ENCODE measurements at places on chromosomes 13 and 19. TPM values are rescaled to one million over a fixed set of nuclear protein-coding genes. Genes with fewer than 3 reads are reported as not detected.

- DNase-seq, result no peak
Measured at GRCh38 chr19:8321986-8322637, 816 bp downstream of the RPS28 start.

GRCh38 chr13:27118428-27119054 is 53.1 kb downstream of the USP12 start:
- DNase-seq, result no peak

DNA sequence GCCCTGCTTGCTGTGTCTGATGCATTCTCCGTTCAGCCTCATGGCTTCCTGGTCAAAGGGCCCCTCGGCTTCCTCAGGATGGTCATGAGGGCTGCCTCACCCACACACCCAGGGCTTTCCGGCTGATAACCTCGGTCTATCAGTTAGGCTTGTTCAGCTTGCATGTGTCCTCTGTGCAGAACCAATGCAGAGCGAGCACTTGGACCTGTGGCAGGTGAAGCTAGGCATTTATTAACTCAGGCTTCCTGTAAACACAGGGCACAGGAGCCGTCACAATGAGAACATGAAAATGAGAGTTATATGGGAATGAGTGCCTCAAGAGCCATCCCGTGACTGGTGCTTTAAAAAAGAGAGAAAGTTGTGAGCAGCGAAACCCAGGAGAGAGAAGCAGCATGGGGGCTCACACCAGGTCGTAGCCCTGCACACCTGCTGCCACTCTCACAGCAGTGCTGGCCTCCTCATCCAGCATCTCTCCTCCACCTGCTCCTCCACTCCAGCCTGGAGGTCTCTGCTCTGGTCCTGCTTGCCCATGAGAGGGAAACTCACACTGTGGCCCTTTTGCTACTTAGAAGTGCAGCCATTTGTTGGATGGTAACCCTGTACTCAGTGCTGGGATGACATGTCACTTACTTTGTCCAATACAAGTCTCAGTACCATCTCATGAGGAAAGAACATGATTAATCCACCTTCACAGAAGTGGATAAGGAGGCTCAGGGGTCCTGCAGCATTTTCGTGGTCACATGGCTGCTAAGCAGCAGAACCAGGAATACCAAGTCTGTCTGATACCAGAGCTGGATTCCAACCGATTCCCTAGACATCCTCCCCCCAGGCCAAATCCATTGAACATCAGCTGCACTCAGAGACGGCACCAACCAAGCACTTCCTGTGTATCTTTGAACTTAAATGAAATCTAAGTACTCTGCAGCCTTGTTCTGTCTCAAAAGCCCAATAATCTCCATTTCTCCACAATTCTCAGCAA is 50.5 kb upstream of the IRS2 start:
- no peak for DNase-seq

- no peak for DNase-seq
Measured at GRCh38 chr19:1220976-1221903, 15.7 kb downstream of the STK11 start.

GRCh38 chr13:100334214-100334613 is 245.3 kb downstream of the PCCA start:
- DNase-seq, result no peak

- no peak for DNase-seq
Measured at GRCh38 chr13:76934671-76935070, 13.6 kb upstream of the ACOD1 start.

DNA sequence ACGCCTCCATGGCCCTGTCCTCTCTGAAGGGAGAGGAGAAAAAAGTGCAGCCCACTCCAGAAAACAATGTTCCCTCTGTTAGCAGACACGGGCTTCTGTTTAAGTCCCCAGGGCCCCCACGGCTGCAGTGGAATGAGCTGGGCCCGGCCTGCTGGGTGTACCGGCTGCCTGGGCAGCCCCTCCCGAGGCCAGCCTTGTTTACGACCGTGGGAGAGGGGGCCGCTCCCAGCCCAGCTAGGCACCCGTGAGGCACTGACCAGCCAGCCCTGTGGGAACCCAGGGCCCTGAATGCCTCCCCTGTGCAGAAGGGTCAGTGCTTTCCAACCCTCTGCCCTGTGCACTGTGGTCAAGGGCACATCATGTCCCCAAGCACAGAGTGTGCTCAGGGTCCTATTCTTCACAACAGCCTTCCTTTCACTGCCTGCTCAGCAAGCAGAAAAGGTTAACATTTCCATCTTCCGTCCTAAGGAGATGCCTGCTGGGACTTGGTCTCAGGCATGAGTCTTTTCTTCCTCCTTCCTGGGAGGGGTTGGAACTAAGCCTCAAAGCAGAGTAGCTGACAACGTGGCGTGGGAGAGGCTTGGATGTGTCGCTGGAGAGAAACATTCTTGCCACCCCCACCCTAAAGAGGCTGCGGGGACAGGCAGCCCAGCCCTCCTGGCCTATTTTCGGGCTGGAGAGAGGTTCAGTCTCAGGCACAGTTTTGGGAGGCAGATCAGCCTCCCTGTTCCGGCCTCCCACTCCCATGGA is 90.1 kb downstream of the RGCC start:
- no peak for DNase-seq

- DNase-seq, result no peak
Measured at GRCh38 chr13:101916108-101916774, 463.8 kb downstream of the ITGBL1 start.

DNA sequence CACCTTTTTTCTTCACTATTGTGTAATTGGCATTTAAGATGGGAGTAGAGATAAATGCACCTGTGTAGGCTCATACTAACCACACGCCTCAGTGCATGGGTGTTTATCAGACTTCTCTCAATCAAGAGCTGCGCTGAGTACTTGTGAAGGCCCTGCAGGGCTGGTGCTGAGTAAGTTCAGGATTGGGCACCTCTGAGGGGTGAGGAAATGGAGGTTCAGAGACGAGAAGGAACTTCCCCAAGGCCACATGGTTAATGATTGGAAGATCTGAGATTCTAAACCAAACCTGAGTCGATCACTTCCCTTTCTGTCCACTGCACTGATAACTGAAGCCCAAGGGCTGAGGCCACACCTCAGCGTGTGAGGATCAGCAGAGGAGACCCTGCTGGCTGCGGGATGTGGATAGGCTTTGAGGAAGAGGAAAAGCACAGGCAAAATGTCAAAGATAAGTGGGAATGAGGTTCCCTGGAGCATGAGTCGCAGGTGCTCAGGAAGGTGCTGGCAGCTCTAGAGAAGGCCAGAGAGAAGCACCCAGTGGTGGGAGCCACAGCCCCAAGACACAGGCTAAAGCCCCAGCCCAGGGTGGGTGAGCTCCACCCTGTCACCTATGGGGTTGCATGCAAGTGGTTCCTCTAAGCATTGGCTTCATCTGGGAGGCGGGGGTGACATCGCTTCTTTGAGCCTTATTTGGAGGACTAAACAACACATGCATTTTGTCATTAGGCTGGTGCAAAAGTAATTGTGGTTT is 32.3 kb upstream of the GJB6 start:
- DNase-seq, result no peak

GRCh38 chr19:37353968-37354367 is 16.9 kb upstream of the ZNF527 start:
- DNase-seq, result no peak

DNA sequence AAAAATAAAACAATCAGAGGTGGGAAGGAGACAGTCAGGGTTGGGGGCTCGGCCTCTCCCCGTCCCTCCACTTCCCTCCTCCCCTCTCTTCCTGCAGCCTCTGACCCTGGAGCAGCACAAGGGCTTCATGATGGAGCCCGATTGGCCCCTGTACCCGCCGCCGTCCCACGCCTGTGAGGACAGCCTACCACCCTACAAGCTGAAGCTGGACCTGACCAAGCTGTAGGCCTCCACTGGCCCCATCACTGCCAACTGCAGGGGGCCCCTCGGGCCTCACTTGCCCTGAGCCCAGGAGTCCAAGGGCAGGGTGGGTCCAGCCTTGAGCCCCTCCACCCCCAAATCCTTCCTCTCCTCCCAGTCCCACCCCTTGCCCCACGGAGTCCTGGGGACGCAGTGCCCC is 7.6 kb downstream of the TMEM59L start:
- DNase-seq, result no peak

DNA sequence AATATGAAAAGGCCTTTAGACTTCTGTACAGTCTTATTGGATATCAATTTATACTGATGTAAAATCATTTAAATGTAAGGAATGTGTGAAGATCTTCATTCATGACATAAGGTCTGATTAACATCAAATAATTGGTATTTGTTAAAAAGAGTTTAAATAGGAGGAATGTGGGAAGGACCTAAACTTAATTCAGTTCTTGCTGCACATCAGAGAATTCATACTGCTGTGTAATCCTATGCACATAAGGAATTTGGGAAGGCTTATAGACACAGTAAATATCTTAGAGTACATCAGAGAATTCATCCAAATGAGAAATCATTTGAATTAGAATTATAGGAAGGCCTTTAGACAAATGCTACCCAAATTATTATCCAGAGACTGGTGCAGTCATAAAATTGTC is 21.7 kb downstream of the ZNF283 start:
- DNase-seq, result no peak

- DNase-seq, result no peak
Measured at GRCh38 chr19:30160426-30160825, 211.8 kb upstream of the ZNF536 start.

DNA sequence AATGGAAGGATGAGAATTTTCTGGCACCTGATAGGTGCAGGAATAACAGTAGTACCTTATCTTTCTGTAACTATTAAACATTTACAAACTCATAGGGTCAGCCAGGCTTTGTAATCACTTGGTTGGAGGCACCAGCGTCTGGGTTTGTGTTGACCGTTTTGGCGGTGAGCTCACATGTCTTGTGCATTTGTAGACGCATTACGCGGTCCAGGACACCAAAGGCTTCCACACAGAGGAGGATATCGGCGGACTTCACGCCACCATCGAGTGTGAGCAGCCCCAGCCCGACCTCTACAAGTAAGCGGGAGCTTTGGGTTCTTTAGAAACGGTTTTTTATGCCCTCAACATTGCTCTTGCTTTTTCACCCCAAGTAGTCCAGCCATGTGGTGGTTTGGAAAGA is 129.3 kb downstream of the ATP11A start:
- DNase-seq, result no peak

DNA sequence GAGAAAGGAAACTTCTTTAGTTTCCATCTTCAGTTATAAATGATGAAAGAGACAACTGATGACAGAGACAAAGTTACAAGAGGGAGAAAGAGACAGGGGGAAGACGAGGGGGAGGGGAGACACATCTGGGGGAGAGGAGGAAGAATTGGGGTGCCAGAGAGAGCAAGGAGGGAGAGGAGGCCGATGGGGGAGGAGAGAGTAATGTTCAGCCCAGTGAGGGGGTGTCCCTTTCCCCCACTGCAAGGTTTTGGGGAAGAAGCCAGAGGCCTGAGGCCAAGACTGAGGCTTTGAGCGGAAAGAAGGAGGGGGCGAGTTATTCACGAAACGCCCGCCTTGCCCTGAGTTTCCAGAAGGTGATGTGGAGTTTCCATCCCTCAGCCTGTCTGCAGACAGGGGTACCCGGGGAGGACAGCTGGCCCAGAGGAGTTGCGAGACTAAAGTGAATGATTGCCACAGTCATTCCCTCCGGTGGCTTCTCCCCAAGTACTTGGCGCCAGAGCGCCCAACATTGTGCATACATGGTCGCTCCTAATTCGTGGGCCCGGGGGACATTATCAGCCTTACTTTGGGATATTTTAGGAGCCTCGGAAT is 558 bp upstream of the PPAN start:
- peak; percentile 80 for DNase-seq

GRCh38 chr13:105573136-105573535 is 962.3 kb downstream of the EFNB2 start:
- DNase-seq, result no peak

GRCh38 chr19:14118165-14119051 is 846 bp upstream of the PRKACA start:
- no peak for DNase-seq

GRCh38 chr19:366205-366783 is 21.7 kb upstream of the MIER2 start:
- no peak for DNase-seq

DNA sequence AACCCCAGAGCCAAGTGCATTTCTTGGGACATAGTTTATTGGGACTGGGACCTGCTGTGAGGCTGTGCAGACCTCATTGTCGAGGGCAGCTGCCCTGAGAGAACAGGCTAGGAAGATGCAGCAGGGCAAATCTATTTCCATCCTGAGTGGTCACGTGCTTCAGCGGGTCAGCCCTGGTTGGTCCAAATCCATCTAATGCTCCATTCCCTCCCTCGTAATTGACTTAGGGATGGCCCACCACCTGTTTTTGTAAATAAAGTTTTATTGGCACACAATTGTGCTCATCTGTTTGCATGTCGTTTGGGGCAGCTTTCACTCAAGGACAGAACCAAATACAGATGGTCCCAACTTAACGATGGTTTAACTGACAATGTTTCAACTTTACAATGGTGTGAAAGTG is 75.5 kb upstream of the ADGRE5 start:
- DNase-seq, result no peak

DNA sequence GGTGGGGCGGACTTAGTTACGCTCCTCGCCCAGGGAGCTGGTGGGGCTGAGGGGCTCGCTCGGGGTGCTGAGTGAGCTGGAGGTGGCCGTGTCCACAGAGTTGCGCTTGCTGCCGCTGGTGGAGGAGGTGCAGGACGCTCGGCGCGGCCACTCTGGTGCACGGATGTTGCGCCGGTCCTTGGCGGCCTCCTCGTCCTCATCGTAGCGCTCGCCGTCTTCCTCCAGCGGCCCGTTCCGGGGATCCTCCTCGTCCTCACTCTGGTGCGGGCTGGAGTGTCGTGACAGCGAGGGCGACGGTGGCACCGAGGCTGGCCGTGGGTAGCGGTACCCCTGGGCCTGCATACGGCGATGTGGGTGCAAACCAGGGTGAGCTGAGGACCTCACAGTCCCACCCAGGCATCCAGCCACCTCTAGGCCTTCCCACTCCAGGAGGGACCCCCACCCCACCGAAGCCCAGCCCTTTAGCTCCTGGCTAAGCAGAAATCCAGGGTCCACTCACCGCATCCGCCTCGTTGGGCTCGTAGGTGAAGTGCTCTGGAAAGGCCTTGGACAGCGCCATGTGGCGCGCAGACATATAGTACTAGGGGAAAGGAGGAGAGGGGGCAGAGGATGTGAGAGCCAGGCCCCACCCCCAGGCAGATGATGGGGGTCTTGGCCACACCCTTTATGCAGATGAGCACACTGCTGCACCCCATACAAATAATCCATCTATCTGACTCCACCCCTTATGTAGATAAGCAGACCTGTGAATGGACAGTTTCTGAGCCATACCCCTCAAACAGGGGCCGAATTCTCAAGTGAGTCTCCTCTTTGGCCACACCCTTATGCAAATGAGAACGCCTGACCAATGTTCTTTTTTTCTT is 4.4 kb downstream of the FTL start:
- no peak for DNase-seq

- DNase-seq, result no peak
Measured at GRCh38 chr13:58633226-58633625, 1001.7 kb downstream of the PCDH17 start.

- no peak for DNase-seq
Measured at GRCh38 chr13:109667807-109668291, 118.5 kb downstream of the IRS2 start.

Gene SPRED3
- total RNA-seq, result 0.46 TPM

Gene C13orf42
- not detected for total RNA-seq

Gene TGFBR3L
- total RNA-seq, result 1.4 TPM

Gene FFAR1
- not detected for total RNA-seq

Gene ZNF134
- 18.9 TPM for total RNA-seq

Gene PABPC3
- total RNA-seq, result 0.32 TPM

All from activated T-cell treated with anti-CD3 and anti-CD28 coated beads, Interleukin-2, amount 50 U/mL, for 4 hours (primary cell).